WTC11 (cell line): ENCODE measurements at places on chromosomes 13 and 19. TPM values are rescaled to one million over a fixed set of nuclear protein-coding genes. Genes with fewer than 3 reads are reported as not detected.

DNA sequence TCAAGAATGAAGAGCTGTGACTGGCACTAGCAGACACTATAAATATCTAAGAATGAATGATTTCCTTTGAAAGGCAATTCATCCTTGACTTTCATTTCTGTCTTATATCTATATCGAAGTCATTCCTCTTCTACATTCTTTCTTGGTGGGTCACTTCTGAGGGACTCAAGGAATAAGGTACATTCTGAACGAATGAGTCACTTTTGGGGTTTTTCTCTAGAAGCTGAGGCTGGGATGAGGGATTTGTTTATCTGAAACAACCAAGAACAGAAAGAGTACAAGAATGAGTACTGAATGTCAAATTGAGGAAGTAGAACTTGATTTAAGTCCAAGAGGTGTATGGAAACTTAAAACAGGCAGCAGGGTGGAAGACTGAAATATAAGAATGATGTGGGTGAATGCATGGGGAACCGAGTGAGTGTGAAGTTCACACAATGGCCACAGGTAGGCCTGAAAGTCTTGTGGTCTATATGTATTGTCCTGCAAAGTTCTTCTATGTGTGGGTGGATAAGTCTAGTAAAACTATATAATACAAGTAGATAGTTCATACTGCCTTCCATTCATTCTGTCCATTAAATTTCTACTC, 343.9 kb downstream of the OXGR1 start:
- no peak for DNase-seq

- no peak for DNase-seq
Measured at GRCh38 chr13:65336916-65337315, 1893.2 kb downstream of the PCDH9 start.

Gene COX6B2
- 4.1 to 8.0 TPM (median 4.3 TPM) in 3 replicates for total RNA-seq

GRCh38 chr19:19466201-19466600, 49.1 kb downstream of the TSSK6 start:
- DNase-seq: no peak

DNA sequence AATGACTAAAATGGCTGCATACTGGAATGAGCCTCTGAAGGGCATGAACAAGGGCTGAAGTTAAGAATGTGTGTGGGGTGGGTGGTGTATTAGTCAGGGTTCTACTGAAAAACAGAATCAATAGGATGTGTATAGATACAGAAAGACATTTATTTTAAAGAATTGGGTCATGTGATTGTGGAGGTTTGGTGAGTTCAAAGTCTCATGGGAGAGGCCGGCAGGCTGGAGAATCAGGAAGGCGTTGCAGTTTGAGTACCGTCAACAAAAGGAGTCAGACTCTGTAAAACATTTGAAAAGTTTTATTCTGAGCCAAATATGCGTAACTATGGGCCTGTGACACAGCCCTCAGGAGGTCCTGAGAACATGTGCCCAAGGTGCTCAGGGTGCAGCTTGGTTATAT, 24.5 kb upstream of the CYSLTR2 start:
- no peak for DNase-seq

DNA sequence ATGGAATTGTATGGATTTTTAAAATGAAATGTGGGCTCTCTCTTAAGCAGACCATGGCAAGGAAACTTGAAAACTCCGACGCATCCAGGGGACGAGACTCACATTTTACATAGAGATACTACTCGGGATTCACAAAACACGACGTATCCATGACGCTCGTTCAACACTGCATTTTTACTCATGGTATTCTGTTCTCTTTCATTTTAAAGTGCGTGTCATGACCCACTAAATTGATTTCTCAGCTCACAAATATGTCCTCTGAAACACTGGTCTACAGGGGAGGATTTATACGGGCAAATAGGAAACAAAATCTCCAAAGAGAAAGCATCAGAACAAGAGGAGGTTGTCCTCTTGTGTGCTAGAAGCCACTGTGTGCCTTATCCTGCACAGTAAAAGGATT, 523.5 kb downstream of the MYO16 start:
- DNase-seq: no peak

Gene STRN4
- 126 to 144 TPM (median 137 TPM) in 3 replicates for total RNA-seq

- no peak for DNase-seq
Measured at GRCh38 chr13:101838323-101838722, 385.8 kb downstream of the ITGBL1 start.

- no peak for DNase-seq
Measured at GRCh38 chr19:16373532-16373931, 48.9 kb downstream of the KLF2 start.

Gene FPR1
- 0.72 TPM in 1 of 3 replicates, not detected in the others for total RNA-seq

Gene IGFL3
- total RNA-seq: not detected in 3 replicates

DNA sequence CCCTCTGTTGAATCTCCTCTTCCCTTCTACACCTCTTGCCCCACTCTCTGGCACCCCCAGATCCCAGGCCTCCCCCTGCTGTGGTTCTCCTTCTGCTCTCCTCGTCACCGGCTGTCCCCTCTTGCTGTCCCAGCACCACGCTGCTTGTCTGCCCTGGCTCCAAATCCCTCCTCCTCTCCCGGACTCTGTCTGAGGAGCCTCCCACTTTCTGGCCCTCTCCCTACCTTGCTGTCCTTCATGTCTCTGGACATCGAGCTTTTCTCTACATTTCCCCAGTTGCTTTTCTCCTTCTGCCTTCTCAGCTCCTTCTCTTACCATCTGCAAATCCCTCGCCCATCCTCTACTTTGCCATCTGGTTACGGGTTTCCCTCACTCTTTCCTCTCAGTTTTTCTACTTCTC, 1.2 kb downstream of the ZNF347 start:
- peak; percentile 24 for DNase-seq

Gene KMT5C
- total RNA-seq: 49.1 to 63.1 TPM (median 52.3 TPM) in 3 replicates

DNA sequence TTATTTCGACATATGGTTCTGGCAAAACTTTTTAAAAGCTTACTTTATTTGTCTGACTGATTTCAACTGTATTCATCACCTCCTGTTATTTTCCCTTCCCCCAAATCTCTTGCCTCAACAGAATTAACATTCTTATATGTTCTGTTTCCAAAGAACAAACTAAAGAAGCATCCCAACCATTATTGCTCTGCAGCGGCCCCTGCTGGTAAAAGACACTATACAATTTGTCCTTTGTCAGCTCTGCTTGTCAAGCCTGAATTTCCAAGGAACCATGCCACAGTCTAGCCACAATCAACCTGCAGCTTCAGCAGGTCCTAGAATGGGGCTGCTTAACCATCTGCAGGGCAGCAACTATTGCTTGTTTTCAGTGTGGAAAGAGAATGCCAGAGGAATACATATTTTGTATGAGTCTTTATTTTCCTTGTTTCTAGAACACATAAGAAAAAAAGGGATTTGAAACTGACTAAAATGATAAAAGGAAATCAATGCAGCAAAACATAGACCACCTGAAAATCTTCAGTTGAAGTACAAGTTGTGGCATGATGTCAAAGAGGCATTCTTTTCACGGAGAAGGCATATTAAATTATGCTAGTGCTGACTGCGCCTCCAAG, 845.3 kb downstream of the DIAPH3 start:
- peak; percentile 88 for DNase-seq

Gene ACP7
- total RNA-seq: 0.09 to 0.11 TPM (median 0.11 TPM) in 3 replicates

Gene ANGPTL8
- 0.30 TPM in 1 of 3 replicates, not detected in the others for total RNA-seq

DNA sequence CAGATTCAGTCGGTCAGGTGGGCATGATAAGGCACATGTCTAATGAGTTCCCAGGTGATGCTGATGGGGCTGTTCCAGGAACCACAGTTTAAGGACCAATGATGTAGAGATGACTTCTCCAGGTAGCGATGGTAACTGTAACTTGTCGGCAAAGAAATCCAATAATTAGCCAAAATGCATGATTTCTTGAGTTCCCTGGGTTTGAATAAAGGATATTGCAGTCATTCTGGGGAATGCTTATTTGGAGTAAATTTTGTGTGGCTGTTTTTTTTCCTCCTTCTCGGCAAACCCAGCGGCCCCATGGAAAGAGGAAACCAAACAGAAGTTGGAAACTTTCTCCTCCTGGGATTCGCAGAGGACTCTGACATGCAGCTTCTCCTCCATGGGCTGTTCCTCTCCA, at the start of gene OR7C2:
TSS of gene OR7C2 (plus strand) at position 301 of the 400 bp plus-strand sequence. CDS start at position 301, 0 bp downstream.
- no peak for DNase-seq

Gene PCP2
- total RNA-seq: 0.48 to 1.1 TPM (median 0.85 TPM) in 3 replicates

- DNase-seq: no peak
Measured at GRCh38 chr13:96804174-96804573, 190.1 kb downstream of the OXGR1 start.

Gene CEACAM16
- total RNA-seq: not detected in 3 replicates

GRCh38 chr19:18086590-18087138, at the start of gene IL12RB1:
Gene IL12RB1 (minus strand): TSS chr19:18086934. CDS start chr19:18086823, 111 bp downstream.
- no peak for DNase-seq

Gene SPRED3
- 5.2 to 7.3 TPM (median 7.2 TPM) in 3 replicates for total RNA-seq

DNA sequence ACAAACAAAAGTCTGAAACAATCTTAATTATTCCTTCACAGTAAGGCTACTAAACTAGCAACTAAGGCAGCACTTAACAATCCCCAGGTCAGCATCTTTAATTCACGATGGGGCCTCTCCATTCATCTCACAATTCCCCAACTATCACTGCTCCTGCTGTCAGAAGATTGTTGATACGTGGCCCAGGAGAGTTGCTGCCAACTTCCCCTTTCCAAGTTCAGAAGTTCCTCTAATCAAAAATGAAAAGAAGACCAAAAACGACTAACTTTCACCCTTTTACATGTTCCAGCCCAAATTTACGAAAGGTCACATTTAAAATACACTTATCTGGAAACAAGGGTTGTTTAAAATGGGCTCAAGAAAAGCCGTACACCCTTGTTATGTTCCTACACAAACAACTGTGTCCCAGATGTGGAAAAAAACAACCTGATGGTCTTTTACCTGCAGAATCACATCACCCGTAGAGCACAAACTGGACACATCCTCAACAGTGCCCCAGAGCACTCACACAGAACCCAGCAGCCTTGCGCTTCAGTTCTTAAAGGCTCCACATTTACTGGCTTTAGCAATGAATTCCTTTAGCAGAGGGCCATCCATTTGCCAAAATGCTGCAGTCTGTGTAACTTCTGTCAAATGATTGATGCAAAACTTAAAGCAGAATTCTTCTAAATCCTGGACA, 38.0 kb downstream of the PHF11 start:
- no peak for DNase-seq

- no peak for DNase-seq
Measured at GRCh38 chr19:9971166-9971897, 35.0 kb upstream of the OLFM2 start.

GRCh38 chr13:109383683-109384082, 402.7 kb downstream of the IRS2 start:
- DNase-seq: no peak

DNA sequence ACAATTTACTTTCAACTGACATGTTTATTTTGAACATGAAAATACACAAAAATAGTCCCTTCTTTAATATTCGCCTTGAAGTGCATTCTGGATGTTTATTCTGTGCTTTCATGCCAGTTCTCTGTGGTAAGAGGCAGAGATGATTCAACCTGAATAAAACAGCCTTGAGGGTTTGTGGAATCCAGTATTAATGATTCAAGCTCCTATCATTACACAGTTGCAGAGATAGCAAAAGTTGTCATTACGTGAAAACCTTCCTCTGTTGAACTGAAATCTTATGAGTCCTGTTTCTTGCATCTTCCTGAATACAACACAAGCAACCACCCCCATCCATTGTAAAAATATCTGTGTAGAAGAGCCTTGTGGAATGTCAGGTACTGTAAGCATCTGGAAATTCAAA, 142.3 kb upstream of the HTR2A start:
- DNase-seq: no peak

Gene FLT3LG
- total RNA-seq: 2.9 to 5.3 TPM (median 3.6 TPM) in 3 replicates

Gene PSG11
- total RNA-seq: not detected in 3 replicates

GRCh38 chr13:102003848-102004570, 397.8 kb downstream of the FGF14 start:
- no peak for DNase-seq

Gene IQCN
- total RNA-seq: 0.46 to 1.0 TPM (median 0.61 TPM) in 3 replicates

Gene DNAAF3
- total RNA-seq: 4.0 to 5.9 TPM (median 5.6 TPM) in 3 replicates

DNA sequence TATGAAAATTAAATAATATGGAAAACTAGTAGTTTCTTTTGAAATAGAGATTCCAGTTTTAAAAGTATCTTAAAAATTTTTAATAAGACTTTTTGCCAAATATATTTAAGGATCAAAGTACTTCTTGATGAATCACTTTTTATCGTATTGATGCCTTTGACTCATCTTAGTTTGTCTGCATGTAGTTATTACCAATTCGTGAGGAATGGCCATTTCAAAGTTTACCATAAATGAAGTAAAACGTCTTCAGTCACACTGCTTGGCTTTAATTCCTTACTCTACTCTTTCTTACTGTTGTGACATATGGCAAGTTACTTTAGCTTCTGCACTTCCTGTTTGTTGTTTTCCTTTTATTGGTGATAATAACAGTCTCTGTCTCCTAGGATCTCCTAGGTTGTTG, 38.3 kb downstream of the NDFIP2 start:
- no peak for DNase-seq

- no peak for DNase-seq
Measured at GRCh38 chr19:28691683-28692082, 521.3 kb downstream of the UQCRFS1 start.

GRCh38 chr19:18278521-18279265, 2.7 kb downstream of the JUND start:
- no peak for DNase-seq

DNA sequence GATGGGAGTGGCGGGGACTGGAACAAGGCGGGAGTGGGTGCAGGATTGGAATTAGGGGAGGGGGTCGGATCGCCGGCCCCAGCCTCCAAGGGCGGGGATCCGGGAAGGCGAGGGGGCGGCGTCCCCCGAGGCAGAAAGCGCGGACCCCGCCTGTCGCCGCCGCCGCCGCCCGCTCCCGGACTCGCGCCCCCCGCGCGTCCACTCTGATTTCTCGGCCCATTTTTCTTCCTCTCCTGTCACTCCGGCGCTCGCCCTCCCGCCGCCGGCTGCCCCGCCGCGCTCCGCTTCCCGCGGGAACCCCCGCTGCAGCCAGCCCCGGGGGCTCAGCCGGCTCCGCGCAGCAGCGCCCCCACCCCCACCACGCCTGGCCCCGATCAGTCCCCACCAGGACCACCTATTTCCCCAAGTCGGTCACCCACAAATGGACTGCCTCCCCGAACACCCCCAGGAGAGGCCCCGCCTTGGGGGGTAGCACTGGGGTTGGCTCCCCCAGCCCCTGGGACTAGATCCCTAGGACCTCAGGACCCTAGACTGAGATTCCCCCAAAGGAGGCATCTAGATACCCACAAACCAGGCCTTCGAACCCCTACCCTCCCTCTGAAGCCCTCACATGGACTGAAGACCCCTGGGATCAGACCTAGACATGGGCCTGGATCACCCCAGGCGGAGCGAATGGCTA, 12.6 kb upstream of the ERFL start:
- no peak for DNase-seq

Gene F10
- 0.87 to 2.8 TPM (median 2.6 TPM) in 3 replicates for total RNA-seq

DNA sequence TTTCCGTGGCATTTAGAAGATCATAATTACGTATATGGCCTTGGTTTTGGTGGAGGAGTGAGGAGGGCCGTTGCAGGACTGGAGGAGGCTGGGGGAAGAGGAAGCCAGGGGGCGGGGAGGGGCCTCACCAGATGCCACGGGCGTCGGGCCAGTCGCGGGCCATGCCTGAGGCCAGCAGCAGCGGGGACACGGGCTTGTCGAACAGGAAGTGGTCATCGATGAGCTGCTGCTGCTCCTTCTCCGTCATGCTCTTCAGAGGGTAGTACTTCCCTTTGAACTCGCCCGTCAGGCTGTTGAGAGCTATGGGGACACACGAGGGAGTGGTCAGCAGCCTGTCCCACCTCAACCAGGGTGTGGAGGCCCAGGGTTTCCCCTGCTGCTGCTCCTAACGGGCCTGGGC, 11.1 kb downstream of the CKM start:
- DNase-seq: no peak
